ENCODE measurements at places on chromosomes 2 and 18.

DNA sequence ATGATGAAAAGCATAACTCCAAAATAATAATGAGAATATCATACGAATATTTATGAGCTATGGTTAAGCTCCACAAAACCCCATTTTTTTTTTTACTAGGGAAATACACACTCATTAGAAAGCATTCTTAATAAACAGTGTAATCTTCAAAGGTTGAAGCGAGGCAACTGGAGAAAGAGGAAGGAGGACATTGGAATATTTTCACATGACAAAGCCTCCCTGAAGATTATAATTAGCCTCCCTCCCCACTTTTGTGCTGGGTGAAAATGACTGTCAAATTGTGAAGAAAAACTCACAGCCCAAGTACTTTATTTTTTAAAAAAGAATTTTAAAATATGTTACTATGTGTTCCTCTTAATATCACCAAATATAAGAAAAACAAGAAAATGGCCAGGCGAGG lies 64.1 kb upstream of the NFU1 start:
- no peak for DNase-seq

DNA sequence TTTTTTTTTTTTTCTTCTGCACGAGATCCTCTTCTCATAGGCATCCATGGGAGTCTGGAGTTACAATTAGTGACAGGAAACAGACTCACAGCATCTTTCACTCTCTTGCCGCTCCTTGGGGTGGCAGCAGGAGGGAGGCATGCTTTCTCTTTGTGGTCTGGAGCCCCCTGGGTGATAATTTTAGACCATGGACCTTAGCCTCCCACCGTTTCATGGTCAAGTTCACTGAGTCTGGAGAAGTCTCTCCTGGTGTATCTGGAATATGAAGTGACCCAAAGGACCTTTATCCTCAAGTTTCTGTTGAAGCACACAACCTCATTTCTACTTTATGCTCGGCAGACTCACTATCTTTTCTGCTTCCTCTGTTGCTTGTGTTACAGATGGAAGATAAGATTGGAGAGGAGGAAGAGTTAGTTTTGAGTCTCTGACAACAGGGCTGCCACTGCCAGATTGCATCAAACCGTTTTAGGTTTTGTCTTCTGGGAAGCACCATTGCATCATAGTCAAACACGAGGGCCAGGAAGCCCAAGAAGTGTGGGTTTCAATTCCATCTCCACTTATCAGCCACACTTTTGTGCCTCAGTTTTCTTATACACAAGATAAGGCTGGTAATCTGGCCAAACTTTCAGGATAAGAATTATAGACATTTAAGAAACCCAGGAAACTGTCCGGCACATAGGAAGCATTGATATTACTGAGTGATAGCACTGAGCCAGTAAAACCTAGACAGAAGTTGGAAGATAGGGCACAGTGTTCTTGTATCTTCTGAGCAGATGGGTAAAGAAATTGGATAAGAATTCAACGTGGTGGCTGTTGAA lies 62.3 kb downstream of the ADCYAP1 start:
- DNase-seq: no peak

DNA sequence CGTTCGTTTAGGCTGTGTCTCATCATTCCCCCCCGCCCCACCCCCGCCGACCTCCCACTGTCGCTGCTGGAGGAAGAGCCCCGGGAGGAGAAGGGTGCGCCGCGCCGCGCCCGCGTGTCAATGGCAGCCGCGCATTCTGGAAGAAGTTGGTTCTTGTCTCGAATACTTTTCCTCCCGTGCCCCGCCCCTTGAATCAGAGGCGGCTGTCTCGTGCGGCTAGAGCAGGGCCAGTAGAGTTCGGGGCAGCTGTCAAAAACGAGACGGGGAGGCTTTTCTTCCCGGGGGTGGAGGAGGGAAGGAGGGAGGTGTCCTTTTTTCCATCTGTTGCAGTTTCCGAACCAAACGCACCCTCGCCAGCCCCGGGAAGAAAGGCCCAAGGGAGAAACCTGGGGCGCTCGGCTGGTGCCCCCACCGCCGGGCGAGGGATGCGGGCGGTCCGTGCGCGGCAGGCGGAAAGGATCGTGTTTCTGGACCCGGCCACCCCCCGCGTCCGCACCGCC lies 410 bp upstream of the TGIF1 start:
- no peak for DNase-seq

DNA sequence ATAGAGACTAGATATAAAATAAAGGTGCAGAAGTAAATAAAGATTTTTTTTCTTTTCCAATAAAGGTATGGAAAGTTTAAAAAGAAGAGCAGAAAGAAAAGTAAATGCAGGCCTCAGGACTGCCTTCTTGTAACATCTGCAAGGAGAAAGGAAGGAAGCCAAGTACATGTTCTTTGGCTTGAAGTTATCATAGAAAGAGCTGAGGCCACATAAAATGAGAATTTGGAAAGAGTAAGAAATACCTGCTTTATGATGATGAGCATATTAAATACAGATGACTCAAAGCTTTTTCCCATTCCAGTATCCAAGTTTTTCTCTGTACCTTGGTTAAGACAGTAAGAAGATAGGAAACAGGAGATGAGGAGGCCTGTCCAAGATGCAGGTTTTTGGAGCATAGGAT lies 25.3 kb upstream of the UBE2E3 start:
- no peak for DNase-seq

- no peak for DNase-seq
Measured at GRCh38 chr2:206657087-206657486, 14.8 kb downstream of the FAM237A start.

Data from H1 (cell line).